CD4-positive, alpha-beta T cell treated with Interleukin-2 at 100 ng/mL for 4 hours (primary cell): ENCODE measurements at places on chromosomes 4 and X.

DNA sequence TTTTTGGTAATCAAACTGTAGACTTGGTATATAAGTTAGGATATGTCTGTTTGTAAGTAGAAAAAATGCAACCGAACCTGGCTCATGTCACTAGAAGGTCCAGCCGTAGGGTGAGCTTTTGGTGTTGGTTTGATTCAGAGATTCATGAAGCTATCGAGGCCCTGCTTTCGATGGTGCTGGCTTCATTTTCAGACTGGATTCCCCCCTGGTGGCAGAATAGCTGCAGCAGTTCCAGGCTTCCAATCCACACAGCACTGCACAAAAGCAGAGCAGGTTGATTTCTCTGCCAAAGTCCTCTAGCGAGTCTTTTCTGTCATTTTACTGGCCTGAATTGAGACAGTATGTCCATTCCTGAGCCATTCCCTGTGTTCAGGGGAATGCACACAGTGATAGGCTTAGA, 33.1 kb downstream of the PDK3 start:
- peak; percentile 37 for DNase-seq

DNA sequence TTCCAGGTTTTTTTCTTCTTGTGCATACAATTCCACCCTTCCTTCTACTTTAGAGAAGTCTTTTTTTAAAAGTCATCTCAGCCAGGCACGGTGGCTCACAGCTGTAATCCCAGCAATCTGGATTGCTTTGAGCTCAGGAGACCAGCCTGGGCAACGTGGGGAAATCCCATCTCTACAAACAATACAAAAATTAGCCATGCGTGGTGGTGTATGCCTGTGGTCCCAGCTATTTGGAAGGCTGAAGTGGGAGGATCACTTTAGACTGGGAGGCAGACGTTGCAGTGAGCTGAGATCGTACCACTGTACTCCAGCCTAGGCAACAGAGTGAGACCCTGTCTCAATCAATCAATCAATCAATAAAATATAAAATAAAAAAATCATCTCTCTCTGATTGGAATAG, 14.8 kb downstream of the ELOVL6 start:
- DNase-seq: no peak

DNA sequence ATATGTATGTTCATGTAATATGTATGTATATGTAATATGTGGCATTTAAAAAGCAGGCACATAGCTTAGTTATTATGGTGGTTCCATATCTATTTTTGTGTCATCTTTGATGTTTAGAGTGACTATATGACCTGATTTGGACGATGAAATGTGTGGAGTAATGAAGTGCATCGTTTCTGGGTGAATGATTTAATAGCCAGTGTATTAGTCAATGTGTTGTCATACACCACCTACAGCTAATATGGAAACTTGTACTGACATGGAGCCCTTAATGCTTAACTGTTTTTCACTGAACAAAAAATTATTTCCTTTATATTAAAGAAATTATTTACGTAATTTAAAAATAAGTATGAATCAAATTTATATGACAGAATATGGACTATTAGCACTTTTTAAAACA, 292.3 kb upstream of the FSTL5 start:
- DNase-seq: no peak

DNA sequence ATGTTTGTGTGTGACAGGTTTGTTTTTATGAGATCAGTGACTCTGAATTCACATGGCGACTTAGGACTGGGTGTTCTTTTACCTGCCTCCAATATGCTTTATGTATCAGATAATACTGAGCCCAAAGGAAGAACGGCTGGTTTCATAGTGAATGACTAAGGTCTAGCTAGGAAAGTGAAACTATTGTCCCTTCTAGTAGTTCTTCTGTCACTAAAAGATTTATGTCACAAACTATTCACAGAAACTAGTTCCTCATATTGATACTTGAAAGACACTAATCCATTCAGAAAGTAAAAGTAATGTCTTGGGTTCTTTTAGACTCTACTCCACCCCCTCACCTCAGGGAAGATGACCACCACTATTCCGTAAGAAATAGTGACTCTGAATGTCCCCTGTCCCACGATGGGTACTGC, 81.7 kb downstream of the EGF start:
- no peak for DNase-seq

DNA sequence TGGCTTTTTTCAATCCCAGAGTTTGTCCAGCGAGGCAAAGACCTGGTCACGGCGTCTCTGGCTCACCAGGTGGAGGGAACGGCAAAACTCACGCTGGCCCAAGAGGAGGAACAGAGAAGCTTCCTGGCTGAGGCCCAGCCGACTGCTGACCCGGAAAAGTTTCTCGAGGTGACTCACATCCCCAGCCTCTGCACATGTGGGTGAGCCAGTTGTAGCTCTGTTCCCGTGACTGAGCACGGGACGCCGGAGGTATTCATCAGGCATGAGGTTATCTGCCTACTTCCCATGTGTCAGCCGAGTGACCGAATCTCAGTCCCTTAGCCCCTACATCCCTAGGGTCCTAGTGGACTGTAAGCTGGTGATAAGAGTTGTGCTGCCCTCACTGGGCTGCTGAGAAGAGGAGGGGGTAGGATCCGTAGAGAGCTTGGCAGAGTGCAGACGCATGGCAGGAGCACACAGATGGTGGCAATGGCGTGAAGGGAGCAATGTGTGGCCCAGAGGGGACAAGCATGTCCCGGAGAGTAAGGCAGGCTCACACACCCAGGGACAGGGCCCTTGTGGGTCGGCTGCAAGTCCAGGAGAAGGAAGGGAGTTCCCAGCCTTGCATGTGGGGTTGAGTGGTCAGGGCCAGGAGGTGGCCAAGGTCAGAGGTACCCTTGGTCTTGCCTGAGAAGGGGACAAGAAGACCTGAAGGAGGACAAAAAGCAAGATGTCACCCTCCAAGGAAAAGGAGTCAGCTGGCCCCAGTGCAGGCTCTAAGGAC, 42.9 kb downstream of the EVC start:
- DNase-seq: no peak

GRCh38 chrX:29541038-29541437, 674.3 kb upstream of the MAGEB2 start:
- DNase-seq: no peak

- no peak for DNase-seq
Measured at GRCh38 chrX:1592470-1593142, 1.2 kb downstream of the AKAP17A start.

DNA sequence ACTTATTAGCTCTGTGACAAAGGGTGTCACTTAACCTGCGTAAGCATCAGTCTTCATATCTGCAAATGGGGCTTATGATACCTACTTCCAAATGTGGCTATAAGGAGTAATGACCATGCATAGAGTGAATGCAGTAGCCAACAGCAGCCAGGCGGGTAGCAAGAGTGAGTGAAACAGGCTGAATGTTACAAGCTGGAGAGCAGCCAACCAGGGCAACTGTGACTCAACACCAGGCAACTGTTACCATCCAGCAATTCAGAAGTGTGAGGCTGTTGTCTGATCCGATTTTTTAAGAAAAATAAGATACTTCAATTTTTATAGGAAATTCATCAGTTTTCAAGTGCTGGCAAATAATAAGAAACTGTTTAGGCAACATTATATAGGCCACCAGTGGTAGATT, 270.2 kb upstream of the TAPT1 start:
- no peak for DNase-seq

- no peak for DNase-seq
Measured at GRCh38 chr4:54440394-54441136, 211.5 kb downstream of the PDGFRA start.

- DNase-seq: no peak
Measured at GRCh38 chr4:123588631-123589241, 192.1 kb downstream of the SPRY1 start.

DNA sequence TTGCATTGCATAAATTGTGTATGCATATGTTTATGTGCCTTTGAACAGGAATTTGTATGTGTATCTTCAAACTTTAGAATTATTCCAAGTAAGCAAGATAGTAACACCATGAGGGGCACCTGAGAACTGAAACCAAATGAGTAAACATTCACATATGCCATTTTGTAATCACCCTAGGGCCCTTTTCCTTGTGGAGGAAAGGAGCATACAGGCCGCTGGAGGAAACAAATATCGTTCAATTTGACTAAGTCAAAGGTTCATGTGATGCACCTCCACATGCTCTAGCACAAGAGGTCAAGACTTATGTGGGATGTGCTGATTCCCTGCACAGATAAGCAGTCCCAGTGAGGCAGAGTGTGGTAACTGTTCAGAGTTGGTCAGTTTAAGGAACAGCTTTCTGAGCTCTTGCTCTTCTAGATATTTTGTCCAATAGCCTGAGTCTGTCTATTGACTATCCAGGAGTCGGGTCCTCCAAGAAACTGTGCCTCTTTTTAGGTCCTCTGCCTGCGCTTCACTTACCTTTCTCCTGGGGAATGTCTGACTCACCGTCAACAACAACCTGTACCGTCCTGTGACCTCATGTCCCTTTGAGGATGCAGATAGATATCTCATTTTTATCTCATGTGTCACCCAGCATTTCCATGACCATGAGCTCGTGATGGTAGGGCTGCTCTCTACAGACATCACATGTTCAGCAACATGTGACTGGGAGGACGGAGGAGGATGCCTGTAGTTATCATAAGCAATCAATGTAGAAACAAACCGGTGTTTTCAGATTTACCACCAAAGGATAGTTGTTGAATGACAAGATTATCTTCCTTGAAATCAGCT, 196.9 kb downstream of the NWD2 start:
- DNase-seq: no peak

DNA sequence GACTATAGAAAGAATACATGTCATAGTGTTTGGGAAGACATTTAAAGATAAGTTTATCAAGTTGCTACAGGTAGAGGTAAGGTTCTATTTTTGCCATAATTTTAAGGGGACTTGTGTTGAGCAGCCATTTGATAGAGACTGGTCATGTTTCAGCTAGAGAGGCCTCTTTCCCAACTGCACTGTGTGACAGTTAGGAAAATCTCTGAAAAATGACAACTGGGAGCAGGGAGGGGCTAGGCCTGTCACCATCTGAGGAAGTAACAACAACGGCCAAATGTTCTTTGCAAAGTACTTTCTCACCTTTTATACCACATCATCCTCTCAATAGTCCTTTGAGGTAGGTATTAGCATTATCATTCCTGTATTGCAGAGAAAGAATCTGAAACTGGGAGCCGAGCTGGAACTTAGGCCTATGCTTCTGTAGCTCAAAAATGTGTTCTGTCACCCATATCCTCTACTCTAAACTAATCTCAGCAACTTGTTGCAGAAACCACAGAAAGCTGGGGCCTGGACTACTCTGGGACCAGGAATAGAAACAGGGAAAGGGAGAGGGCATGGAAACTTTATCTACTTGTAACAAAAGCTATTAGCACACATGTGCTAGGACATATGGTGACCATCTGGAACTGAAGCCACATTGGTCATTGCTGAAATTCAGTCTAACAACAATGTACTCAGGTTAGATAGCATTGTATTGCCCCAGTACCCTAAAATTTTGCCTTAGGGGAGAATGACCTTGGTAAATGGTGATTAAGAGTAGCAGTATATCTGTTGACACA, 198.9 kb downstream of the MID1IP1 start:
- no peak for DNase-seq

GRCh38 chr4:108683479-108683878, 33.1 kb downstream of the OSTC start:
- DNase-seq: no peak
